Right renal pelvis (tissue), 4 donors: ENCODE measurements at places on chromosomes 4 and X. TPM values are rescaled to one million over a fixed set of nuclear protein-coding genes. Genes with fewer than 3 reads are reported as not detected.

Gene ASB11
- not detected for polyA plus RNA-seq

Gene ZFP92
- polyA plus RNA-seq: 1.3 TPM

Gene CHST7
- polyA plus RNA-seq: 1.7 TPM

Gene GUCY1B1
- polyA plus RNA-seq: 84.5 TPM

Gene SMIM14
- 62.2 TPM for polyA plus RNA-seq

Gene HHIP
- 2.8 TPM for polyA plus RNA-seq

Gene SH2D1A
- polyA plus RNA-seq: 0.12 TPM

Gene ZDHHC15
- 7.2 TPM for polyA plus RNA-seq

Gene CTAG1B
- not detected for polyA plus RNA-seq

Gene CORIN
- 4.3 TPM for polyA plus RNA-seq

Gene ADGRA3
- polyA plus RNA-seq: 52.7 TPM

Gene AKAP4
- 0.08 TPM for polyA plus RNA-seq

Gene GUCY1A1
- polyA plus RNA-seq: 75.0 TPM

Gene SH3TC1
- polyA plus RNA-seq: 21.8 TPM

Gene MID1
- polyA plus RNA-seq: 23.0 TPM

Gene SORBS2
- polyA plus RNA-seq: 80.9 TPM

Gene PPARGC1A
- polyA plus RNA-seq: 35.0 TPM

Gene BMPR1B
- polyA plus RNA-seq: 26.6 TPM

Gene SPACA5
- polyA plus RNA-seq: not detected

Gene SPANXD
- polyA plus RNA-seq: not detected

Gene PPP1R2C
- not detected for polyA plus RNA-seq

Gene SHISA3
- 122 TPM for polyA plus RNA-seq

Gene RAI2
- 11.8 TPM for polyA plus RNA-seq

Gene MAOA
- polyA plus RNA-seq: 16.9 TPM

Gene CFAP299
- polyA plus RNA-seq: 0.74 TPM

Gene KCND1
- polyA plus RNA-seq: 2.5 TPM

Gene BEX2
- polyA plus RNA-seq: 69.1 TPM

Gene FGFR3
- 92.6 TPM for polyA plus RNA-seq

Gene REELD1
- 0.11 TPM for polyA plus RNA-seq

Gene TMPRSS11D
- polyA plus RNA-seq: not detected

Gene SAGE1
- not detected for polyA plus RNA-seq

Gene DUSP9
- 50.7 TPM for polyA plus RNA-seq

Gene DGAT2L6
- not detected for polyA plus RNA-seq

Gene ERAS
- 0.21 TPM for polyA plus RNA-seq

Gene ZNF518B
- polyA plus RNA-seq: 25.9 TPM

Gene NPY5R
- 4.7 TPM for polyA plus RNA-seq
